ENCODE measurements at places on chromosomes 12 and 14.
A peak's percentile ranks its signal among the peaks of the same experiment; 100 is the strongest.

DNA sequence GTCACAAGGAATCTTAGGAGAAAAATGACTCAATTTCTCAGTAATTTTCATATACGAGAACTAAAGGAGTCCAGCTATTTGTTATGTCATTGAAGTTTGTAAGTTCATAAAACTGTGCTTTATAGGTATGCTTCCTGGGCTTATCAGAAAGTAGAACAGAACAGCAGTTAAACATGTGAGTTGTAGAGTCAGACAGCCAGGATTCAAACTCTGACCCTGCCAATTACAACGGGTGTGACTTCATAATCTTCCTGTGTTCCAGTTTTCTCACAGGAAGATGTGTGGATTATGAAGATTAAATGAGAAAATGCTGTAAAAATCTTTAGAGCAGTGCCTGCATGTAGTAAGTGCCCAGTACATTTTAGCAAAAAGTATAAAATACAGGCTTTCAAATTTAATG, 8.9 kb downstream of the TRIM9 start:
- no peak for DNase-seq

DNA sequence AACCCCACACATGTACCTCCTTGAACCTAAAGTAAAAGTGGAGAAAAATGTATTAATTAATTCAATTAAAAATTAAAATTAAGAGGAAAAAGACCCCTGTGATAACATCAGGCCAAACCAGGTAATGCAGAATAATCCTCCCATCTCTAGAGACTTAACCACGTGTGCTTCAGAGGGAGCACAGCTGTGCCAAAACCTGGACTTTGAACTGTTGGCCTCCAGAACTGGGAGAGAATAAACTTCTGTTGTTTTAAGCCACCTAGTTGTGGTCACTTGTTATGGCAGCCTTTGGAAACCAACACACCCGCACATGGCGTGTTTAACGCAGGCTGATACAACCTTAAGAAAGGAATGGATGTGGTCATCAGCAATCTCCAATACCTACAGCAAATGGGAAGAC, 23.8 kb downstream of the OAS2 start:
- DNase-seq = no peak

GRCh38 chr12:131827961-131828534, at the start of gene MMP17:
MMP17 (plus strand) TSS chr12:131828393; CDS start chr12:131828495, 102 bp downstream.
- peak; percentile 18 for DNase-seq

GRCh38 chr12:16669756-16670155, 63.8 kb upstream of the LMO3 start:
- DNase-seq = no peak

DNA sequence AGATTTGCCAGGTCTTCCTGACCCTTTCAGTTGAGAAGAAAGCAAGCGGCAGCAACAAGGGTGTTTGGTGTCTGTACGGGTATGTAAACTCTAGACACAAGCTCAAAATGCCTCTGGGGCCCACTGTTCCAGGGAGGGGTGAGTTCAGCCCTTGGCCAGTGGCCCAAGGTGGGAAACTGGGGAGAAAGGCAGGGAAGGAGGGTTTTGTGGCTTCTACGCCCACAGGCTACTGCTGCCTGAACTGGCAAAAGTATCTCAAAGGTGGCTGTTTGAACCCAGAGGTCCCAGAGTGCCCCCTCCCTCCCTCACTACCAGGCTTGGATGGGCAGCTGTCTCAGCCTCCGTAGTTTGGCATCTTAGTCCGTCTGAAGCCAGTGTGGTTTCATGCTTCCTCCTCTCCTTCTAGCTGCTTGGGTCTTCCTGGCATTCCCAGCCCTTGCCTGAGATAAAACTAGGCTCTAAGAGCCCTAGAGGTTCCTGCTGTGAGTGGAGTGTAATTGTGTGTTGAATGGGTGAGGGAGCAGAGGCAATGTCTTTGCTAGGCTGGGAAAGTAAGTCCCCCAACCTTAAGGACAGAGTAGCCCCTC, 5.5 kb downstream of the HOXC5 start:
- DNase-seq = no peak

GRCh38 chr14:69700575-69700974, 66.4 kb upstream of the SRSF5 start:
- DNase-seq = no peak

DNA sequence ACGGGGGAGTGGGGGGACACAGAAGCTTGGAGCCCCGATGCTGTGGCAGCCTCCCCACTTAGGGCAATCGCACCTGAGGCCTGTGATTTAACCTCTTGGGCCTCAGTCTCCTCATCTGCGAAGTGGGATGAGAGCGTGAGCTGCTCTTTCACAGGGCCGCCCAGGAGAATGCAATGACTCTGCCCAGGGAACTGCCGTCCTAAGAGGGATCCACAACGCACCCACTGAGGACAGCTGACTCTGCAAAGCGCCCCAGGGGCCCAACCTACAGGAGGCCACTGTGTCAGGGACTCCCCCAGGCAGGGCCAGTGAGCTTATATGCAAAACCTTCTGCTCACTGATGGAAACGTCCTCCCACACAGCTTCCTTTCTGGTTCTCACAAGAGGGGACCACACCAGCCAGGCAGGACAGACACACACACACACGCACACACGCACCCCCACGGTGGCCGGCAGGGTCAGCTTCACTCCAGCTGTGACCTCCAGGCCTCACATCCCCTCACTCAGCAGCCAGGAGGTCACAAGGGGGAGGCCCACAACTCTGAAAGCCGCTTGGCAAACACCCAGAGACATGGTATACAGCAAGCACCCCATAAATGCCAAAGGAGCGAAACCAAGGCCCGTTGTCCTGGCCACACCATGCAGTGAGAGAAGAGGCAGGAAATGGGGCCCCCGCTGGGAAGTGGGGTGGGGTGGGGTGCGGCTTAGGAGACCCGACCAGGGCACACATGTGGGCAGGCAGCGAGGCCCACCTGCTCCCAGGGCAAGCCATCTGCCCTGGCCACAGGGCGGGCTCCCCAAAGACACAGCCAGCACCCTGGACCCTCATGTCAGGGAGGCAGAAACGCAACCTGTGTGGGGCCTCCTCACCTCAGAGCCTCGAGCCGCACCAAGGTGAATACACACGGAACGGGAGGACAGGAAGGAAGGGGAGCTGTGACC, 73.3 kb downstream of the NCOR2 start:
- peak; percentile 55 for DNase-seq

- DNase-seq = no peak
Observed at GRCh38 chr12:120916561-120916960, 12.4 kb upstream of the SPPL3 start.

DNA sequence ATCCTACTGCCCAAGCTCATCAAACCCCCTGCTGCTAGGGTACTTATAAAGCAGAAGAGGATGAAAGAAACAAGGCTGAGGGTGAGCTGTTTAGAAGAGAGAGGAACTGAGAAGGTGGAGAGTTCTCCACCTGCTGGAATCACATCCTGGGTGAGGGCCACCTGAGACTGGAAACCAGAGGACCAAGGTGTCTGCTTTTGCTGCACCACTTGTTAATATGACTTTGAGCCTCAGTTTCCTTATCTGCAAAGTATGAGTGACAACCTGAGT, 203.2 kb upstream of the SSTR1 start:
- no peak for DNase-seq

DNA sequence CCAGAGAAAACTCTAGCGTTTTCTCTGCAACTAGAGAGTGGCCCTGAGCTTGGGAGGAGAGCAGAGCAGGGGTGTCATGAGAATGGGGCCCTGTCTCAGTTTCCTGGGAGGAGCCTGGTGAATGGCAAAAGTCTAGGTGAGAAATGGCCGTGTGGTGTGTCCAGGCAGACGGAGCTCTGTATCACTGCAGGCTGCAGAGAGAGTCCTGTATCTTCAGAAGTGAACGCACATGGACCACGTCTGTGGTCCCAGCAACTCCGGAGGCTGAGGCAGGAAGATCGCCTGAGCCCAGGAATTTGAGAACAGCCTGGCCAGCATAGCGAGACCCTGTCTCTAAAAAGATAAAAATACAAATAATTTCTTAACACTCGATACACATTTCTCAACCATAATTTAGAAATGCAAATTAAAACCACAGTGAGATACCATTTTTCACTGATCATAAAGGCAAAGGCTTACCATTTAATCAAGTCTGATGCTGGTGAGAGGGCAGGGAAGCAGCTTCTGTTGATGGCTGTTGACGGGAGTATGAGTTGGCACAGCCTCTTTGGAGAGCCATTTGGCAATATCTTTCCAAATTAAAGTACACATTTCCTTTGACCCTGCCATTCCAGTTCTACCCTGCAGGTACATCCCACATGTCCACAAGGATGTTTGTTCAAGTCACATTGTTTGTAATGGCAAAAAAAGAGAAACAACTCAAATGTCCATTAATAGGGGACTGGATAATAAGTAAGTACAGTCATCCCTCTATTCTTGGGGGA, 51.0 kb downstream of the NFKBIA start:
- no peak for DNase-seq

GRCh38 chr12:124842073-124842749, 21.5 kb downstream of the SCARB1 start:
- DNase-seq = no peak

GRCh38 chr12:623865-624372, 39.3 kb downstream of the NINJ2 start:
- no peak for DNase-seq

DNA sequence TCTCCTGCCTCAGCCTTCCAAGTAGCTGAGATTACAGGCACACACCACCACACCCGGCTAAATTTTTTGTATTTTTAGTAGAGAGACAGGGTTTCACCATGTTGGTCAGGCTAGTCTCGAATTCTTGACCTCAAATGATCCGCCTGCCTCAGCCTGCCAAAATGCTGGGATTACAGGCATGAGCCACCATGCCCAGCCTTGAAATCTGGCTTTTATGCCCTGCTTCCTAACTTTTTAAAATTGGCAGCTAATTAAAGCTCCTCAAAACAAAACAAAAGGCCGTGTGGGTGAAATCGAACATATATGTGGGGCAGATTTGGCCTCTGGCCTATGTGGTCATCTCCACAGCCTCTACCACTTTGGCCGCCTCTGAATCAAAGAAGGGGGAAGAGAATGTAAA, 37.9 kb downstream of the KCTD10 start:
- DNase-seq = no peak

- DNase-seq = no peak
Observed at GRCh38 chr12:110599334-110599733, 14.6 kb upstream of the TCTN1 start.

DNA sequence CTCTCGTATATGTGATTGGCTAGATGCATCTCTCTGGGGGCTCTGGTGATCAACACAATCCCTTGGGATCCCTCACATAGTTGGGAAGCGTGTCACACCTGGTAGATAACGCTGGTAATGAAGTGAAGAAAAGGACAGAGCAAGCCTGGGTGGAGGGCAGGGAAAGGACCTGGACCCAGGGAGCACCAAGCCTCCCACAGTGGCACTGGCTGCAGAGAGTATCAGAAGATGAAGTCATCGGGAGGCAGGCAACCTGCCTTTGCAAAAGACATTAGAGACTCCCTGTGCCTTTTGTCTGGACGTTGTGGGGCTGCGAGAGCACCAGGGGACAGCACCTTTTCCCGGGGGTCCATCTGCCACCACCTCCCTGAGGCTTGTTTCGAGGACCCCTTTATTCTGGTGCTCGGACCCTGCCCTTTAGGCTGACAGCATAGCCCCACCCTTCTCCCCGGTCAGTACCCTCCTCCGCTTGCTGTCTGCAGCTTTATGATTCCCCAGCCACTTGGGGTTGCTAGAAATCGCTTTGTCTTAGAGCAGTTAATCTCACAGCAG, 116.4 kb downstream of the EML1 start:
- no peak for DNase-seq

- no peak for DNase-seq
Observed at GRCh38 chr12:111224186-111225066, 144.5 kb downstream of the PHETA1 start.

DNA sequence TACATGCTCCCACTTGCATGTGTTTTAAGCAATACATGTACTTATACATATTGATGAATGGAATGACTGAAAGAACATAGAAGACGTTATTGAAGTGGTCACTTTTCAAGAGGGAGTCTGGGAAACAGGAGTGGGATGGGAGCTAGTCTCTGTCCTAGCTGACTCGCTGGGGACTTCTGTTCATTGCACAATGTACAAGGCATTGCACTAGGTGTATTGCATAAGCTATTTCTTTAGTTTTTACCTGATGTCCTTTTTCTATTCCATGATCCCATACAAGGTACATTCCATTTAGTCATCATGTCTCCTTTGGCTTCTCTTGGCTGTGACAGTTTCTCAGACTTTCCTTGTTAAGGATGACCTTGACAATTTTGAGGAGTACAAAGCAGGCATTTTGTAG, 4.0 kb upstream of the MYO1H start:
- DNase-seq = no peak

GRCh38 chr12:92312463-92312964, 166.9 kb upstream of the BTG1 start:
- DNase-seq = no peak

DNA sequence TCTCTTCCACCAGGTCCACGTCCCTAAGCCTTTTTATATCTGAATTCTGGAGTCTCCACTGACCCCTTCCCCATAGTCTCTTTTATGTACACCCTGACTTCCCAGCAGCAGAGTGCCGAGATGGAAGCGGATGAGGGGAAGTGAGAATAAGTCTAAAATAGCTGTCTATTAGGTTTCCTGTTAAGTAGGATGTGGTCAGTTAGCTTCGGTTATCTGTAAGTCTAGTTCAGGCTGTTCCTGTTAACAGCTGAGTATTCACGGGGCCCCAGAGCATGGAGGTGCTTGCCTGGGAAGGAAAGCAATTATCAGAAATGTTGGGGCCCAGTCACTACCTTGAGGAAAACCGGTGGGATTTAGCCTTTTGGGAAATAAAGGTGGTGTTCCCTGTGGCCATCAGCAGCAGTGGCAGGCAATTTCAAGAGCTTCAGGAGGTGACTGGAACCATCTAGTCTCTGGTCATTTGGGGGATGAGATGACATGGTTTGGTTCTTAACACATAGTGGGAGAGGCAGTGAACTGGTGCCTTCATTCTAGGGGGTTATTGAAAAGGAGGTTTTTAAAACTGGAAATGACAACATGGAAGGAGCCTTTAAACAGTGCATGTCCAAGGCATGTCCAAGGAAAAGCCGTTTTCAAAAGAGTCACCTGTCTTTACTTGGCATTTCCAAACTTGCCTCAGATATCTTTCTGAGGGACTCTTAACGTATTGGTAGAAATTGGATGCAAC, 21.8 kb downstream of the CHST11 start:
- DNase-seq = no peak

DNA sequence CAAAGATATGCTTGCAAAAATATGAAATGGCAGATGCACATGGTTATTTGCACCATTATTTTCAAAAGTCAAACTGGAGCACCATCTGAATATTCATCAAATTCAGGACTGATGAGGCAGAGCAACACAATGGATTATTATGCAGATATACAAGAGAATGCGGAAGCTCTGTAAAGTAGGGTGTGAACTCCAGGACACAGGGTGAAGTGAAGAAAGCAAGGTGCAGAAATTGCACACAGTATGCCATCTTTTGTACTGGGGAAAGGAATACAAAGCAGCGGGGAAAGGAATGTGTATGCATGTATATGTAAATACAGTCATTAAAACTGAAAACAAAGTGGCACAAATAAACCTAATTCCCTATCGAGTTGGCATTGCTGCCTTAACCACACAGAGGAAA, 22.7 kb upstream of the CLEC4E start:
- no peak for DNase-seq

GRCh38 chr12:67590149-67590790, 58.3 kb upstream of the DYRK2 start:
- DNase-seq = no peak

Measured in stimulated activated naive CD4-positive, alpha-beta T cell treated with Interleukin-2 at 50 U/mL for 16 hours (primary cell).